HepG2 (cell line): ENCODE measurements at places on chromosomes 7 and 10.
A peak's percentile ranks its signal among the peaks of the same experiment; 100 is the strongest.

DNA sequence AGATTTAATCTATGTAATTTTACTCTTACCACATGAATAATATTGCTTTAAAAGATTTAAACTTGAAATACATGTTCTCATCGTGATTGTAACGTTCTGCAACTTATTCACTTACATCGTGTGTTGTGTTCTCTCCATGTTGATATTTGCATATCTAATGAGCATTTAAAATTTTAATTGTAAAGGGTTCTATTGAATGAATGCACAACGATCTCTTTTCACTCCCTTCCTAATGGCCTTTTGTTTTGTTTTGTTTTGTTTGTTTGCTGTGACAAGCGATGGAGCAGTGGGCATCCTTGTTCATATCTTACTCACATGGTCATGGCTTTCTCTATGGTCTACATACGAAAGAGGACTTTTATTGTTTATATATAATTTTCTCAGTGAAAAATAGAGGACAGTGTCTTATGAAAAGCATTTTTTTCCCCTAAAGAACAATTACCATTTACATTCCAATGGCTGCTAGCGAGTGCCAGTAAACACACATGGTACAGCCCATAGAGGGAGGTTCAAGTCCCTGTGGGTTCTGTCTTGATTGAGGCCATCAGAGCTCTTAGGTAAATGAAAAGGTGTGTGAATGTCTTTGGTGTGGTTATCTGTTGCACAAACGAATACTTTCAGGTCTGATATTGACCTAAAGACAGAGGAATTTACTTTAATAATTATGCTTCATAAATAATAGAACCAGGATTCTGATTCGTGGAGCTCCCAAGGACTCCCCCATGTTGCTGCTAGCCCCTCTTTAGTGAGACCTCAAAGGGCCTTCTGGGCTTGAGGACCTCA lies 32.4 kb downstream of the BTBD16 start:
- DNase-seq = peak; percentile 69

DNA sequence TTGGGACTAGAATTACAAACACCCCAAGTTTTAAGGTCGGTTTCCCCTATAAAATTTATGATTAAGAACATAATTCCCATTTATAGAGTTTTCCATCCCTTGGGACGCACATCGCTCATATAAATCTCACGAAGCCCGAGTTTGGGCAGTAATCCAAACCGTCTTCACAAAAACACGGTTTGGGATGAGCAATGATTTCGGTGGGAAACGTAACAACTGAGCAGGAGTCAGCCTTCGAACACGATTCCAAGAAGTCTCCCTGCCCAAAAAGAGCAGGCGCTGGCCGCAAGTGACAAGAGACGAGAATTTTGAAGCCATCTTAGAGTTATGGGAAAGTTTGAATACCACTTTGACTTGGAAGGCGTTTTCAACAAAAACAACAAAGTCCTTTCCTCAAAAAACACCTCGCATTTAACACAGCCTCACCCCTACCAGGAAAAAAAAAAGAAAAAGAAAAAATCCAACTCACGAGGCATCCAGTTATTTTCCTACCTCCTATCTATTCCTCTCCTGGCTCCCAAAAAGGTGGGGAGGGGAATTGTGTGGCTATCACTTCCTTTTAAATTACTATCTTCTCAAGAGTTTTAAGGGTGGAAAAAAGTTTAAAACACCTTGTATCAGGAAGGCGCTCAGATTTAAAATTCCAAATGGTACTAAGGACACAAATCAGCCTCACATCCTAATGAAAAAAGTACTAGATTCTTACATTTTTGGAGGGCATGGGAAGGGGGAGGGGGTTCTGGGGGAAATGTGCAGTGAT lies 1.6 kb downstream of the SEPHS1 start:
- DNase-seq = no peak

DNA sequence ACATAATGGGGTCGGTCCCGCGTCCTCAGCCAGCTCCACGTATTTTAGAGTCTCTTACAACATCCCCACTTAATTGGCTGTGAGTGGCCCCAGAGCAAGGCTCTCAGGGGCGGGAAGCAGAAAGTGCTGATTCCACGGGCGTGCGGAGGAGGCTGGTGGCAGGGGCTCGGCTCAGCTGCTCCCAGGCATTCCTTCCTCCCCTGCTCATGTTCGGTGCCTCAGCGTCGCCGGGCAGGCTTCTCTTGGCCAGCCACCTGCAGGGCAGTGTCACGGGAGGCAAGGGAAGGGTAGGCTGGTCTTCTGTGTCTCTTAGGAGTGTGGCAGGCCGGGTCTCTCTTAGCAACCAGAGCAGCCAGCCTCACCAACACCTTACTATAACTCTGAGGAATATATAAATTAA lies 33.8 kb downstream of the IL15RA start:
- no peak for DNase-seq

- no peak for DNase-seq
These were observed 2.5 kb upstream of the VGF start for GRCh38 chr7:101167645-101168411.

DNA sequence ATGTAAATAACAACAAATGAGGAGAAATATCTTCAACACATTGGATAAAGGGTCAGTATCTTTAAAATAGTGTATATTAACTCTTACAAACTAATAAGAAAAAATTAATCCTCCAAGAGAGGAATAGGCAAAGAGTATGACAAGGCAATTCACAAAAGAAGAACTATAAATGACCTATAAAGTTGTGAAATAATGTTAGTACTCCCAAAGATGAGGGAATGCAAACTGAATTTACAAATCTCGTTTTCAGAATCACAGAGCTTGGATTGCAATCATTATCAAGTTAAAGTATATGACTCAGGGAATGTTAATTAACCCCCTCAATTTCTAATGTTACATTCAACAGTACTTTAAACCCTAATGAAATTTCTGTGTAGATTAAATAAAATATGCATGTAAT lies 87.3 kb upstream of the TARP start:
- no peak for DNase-seq

DNA sequence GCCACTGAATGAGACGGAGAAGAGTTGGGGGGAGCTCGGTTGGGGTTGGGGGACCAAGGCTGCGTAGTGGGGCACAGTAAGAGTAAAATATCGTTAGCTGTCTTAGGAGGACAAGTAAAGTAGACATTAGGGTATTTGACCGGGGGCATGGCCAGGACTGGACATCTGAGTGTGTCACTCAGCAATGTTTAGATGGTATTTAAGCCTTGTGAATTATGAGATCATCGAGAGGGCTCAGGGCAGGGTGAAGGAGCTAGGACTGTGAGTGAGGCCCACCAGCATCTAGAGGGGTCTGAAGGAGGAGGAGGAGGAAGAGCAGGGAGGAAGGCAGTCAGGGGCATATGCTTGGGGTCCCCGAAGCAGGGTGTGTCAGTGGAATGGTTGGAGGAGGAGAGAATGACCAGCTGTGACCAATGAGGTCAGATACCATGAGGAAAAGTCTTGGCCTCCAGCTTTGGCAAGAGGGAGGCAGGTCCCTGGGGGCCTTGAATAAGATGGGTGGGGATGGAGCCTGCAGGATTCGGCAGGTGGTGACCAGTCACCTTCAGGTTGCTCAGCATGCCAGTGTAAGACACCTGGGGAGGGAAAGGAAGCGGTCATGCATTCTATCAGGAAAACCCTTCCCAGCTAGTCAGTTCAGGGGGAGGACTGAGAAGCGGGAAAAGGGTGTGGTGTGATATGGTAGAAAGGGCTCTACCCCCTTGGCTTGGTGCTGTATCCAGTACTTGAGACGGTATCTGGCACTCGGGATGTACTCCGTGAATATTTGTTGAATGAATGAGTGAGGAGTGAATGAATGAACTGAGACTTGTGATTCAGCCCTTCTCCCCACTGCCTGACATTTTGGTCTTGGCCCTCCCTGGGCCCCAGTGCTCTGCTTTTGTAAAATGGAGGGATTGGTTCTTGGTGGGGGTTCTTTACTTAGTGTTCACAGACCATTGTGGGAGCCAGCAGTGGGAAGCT lies 34.8 kb upstream of the SH2D4B start:
- DNase-seq = no peak

- DNase-seq = no peak
These were observed 9.0 kb upstream of the WIPF3 start for GRCh38 chr7:29797112-29797944.

DNA sequence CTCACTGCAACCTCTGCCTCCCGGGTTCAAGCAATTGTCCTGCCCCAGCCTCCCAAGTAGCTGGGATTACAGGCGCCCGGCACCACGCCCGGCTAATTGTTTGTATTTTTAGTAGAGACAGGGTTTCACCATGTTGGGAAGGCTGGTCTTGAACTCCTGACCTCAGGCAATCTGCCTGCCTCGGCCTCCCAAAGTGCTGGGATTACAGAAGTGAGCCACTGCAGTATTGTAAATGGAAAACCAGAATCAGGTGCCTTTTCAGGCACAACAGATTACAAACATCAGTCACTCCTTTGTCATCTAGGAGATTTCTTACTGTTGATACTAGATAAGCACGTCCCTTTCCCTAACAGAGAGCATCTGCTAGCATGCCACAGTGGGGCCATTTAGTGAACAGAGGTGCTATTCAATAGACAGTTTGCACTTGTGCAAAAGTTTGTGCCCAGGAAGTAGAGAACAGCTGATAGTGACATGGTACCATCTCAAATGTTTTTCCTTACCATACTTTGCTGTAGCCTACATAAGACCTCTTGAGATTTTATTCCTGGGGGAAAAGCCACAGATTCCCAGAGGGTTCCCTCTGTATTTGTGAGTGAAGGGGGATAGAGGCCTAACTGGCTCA lies 24.5 kb upstream of the WAC start:
- peak; percentile 67 for DNase-seq
